ENCODE measurements at places on chromosomes 2 and 18.

DNA sequence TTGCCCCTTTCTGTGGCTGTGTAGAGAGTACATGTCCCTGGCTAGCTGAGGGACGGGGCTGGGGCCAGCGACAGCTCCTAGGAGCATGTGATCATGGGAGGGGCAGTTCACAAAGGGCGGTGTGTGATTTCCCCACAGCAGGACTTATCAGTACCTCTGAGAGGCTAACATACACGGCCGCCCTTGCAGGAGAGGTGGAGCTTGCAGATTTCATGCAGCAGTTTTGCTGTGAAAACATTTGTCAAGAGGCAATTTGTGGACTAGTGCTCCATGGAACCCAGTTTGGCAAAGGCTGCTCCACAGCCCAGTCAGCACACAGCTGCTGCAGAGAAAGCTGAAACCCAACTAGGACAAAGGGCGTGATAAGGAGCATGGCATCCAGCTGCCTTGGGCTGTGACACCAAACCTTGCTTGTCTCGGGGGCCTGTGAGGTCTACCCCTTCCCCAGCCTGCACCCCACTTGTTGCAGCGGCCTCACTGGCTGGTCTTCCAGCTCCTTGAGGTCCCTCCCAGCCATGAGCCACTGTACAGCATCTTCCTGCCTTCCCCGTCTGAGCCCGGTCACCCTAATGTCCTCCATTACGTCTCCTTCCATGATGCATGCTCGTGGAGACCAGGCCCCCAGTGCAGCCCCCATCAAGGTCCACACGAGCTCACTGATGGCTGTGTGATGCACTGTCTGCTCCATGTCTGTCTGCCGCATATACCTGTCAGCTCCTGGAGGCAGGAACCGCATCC lies 121.4 kb upstream of the HDAC4 start:
- DNase-seq: no peak

DNA sequence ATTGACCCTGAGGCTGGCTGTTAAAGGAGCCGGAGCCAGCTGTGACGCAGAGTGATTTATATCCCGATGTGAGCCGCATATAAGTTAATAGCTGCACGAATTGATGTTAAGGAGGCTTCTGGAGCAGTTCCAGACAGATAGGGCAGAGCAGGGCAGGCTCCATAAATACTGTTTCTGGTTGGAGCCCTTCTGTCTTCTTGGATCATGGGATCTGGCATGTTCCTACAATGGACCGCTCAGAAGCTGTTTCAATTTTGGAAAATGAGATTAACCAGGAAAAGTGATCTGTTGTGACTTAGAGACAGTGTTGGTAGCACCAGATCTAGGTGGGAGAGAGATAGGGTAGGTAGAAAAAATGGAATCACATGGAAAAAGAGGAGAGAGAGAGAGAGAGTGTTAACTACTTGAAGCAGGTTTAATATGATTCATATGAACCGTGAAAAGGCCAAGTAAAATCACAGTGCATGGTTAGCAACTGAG lies 4.8 kb upstream of the IGFBP5 start:
- DNase-seq: no peak

DNA sequence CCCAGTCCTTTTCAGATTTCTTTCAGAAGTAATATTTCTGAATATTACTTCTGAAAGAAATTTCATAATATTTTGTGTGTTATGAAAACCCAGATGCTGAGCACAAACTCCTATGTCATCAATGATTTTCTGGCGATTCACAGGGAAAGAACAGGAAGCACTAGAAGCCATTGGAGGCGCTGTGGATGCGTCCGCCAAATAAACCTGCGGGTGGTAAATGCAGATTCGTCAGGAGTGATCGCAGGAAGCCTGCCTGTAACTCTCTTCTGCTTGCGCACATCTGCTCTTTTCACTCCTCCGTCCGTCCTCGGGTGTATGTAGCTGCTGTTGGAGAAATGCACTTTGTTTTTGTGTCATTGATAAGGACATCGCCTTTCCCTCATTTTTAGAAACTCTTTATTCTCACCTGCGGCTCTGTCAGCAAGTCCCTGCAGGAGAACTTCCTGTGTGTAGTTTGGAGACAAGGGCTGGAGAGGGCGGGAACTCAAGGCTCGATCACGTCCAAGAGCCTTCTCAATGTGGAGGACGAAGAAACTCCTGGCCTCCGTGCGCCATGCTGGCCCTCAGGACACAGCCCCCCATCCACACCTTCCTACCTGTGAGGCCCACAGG lies 483.8 kb downstream of the GALR1 start:
- DNase-seq: no peak

DNA sequence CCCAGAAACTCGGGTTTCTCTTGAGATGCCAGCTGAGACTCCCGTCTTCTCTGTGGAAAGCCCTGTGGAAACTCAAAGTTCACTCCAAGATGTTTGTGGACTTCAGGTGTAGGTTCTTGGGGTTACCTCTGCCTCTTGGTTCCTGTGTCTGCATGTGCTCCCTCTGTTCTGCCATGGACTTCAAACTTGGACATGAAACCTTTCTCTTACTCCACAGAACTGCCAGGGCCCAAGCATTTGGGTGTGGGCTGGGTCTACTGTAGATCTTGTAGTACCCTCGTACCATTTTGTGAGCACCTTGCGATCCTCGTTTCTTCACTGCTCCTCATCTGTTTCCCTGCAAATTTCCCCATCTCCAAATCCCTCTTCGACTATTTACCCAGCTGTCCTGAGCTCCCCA lies 175.5 kb downstream of the HAUS1 start:
- no peak for DNase-seq

DNA sequence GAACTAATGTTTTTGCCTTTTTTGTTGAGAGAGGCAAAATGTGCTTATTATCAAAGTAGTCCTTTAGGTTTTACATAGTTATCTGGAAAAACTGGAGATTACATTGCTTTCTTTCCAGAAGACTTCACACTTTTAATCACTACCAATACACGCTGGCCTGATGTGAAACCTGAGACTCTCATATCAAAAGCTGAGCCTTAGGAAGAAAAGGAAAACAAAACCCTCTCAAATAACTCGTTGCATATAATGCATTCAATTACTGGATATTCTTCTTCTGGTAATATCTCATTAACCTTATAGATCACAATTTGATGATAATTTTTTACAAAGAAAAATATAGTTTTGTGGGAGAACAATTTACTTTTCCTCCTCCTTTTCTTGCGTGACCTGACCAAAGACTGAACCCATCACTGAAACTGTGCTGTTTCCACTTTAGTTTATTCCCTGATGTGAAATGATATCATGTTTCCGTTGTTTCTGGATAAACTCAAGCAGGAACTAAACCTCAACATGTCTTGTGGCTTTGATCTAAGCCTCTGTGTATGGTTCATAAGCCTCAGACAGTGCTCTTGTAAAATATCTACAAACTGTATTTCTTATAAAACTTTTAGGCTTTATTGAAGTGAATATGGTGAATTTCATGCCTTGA lies 332.4 kb downstream of the GULP1 start:
- no peak for DNase-seq

DNA sequence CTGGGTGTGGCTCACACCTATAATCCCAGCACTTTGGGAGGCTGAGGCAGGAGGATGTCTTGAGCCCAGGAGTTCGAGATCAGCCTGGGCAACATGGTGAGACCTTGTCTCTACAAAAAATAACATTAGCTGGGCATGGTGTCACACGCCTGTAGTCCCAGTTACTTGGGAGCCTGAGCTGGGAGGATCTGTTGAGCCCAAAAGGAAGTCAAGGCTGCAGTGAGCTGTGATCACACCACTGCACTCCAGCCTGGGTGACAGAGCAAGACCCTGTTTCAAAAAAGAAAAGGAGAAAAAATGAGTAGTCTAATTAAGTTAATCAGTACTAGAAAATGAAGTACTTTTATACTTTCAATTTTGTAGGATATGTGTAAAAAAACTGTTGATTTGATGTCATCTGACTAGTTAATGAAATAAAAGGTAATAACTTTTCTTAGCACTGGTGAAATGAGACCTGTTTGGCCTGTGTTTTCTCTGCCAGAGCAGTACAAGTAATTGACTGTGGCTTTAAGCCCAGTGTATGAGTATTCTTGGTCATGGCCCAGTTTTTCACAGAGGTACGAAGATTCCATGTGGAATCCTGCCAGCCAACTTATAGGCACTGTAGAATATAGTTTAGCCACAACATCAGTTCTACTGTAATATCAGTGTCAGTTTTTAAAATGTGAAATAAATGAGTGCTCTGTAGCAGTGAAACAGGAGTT lies 35.8 kb downstream of the MFSD6 start:
- no peak for DNase-seq

DNA sequence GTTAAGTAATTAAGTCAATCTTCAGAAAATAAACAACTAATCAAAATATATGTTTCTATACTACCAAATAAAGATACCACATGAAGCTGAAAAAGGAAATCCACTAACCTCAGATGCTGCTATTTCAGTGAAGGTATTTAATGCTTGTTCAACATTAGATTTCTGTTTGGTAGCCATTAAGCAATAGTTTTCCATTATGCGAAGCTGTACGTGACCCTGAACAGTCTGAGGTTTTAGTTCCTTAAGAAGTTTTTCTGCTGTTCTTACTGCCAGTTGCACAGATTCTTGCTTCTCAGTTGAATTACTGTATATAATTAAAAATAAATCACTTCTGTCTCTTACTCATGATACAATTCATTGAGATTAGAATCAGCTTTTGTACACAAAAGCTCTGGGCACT lies 65.4 kb downstream of the TTC21B start:
- DNase-seq: no peak

DNA sequence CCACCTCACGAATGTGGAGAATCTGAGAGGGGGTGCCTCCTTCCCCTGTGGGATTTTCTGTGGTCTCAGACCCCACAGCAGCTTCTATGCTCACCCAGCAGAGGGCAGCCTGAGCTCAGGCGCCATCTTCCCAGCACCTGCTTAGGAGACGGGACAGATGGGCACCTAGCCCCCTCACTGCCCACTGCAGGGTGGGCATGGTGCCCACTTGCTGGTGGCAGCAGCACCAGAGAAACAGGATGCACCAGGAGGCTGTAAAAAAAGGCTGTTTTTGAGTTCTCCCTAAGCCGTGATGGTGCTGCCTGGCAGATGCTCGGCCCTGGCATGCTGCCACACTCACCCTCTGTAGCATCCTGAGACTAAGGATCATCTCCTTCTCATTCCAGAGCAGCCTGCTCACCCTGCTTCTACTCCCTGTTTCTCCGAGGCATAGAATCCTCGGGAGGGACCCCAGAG lies 19.1 kb upstream of the SLC20A1 start:
- peak; percentile 59 for DNase-seq

DNA sequence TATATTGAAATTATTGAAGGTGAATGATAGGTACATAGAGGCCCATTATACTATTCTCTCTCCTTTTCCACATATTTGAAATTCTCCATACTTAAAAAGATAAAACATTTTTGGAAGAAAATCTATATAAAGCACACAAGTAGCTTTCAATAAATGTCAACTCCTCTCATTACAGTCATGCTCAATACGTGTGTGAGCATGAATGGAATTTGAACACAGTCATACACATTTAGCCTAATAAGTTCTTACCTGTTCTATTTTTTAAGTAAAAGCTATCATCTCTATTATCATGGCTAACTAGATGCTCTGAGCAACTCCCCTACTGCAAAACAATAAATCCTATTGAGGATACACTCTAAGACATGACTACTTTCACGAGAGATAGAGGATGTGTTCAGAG lies 41.9 kb upstream of the SPATS2L start:
- no peak for DNase-seq

DNA sequence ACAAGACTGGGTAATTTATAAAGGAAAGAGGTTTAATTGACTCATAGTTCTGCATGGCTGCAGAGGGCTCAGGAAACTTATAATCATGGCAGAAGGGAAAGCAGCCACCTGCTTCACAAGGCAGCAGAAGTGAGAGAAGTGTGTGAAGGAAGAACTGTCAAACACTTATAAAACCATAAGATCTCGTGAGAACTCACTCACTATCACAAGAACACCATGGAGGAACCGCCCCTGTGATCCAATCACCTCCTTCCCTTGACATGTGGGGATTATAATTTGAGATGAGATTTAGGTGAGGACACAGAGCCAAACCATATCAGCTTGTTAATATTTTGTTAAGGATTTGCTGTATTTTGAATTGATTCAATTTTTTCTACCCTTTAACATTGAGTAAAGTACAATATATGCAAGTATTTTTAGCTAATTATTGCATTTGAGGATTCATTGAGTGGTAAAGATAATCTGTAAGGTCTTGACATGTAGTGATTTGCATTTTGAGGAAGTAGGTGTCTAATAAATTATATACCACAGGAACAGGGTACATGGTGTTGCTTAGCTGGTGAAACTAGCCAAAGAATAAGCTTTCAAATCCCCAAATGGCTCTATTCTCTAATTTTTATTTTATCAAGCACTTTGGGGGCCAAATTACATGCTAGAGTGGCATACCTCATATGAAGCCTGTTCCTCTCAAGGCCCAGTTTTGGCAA lies 3.9 kb upstream of the C2orf69 start:
- no peak for DNase-seq

DNA sequence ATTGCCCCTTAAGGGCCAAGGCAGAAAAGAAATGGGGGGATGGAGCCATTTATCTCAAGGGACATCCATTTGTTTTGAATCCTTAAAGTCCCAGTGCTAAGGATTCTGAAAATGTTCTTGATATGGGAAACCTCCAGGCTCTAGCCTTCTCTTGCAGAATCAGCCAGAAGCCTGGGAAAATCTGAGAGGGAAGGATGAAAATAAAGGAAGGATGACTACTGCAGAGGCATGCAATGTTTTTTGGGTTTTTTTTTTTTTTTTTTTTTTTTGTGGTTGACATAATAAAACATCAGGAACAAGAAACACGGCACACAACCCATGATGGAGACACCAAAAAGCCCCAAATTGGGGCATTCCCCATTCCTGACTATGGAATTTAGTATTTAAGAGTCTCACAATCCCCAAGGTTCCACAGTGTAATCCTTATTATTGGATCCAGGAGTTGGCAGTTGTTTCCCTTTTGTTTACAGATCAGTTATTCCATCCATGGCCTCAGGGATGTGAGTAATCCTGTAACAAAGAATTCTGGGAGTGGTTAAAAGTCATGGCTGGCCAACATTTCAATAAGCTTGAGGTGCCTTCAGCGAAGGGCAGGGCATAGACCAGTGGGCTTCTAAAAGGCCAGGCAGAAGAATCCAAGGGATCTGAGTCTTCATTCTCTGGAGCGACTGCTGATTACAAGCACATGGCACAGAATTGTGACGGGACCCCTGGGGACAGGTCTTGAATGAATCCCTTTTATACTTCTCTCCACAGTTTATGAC lies 337.5 kb downstream of the GULP1 start:
- DNase-seq: no peak

- DNase-seq: no peak
These were observed 238.6 kb downstream of the ZNF385B start for GRCh38 chr2:179622635-179623300.

- DNase-seq: no peak
These were observed 9.9 kb upstream of the KLHL30 start for GRCh38 chr2:238128534-238129001.

- DNase-seq: no peak
These were observed 1160.1 kb downstream of the RPIA start for GRCh38 chr2:89851583-89851905.

- DNase-seq: no peak
These were observed 18.9 kb downstream of the ASB1 start for GRCh38 chr2:238445409-238446190.

- DNase-seq: no peak
These were observed 145.6 kb downstream of the FAM161A start for GRCh38 chr2:61707984-61708852.
